Sciatic nerve (tissue), 2 donors: ENCODE measurements at places on chromosomes 4 and X. TPM values are rescaled to one million over a fixed set of nuclear protein-coding genes. Genes with fewer than 3 reads are reported as not detected.

HS3ST1 gene
- 3.2 TPM for total RNA-seq

CC2D2A gene
- total RNA-seq, result 35.6 TPM

FAM184B gene
- not detected for total RNA-seq

PRSS12 gene
- 1.1 TPM for total RNA-seq

NOA1 gene
- 9.5 TPM for total RNA-seq

CENPVL3 gene
- not detected for total RNA-seq

DMRTC1B gene
- 0.45 TPM for total RNA-seq

USP9X gene
- 97.2 TPM for total RNA-seq
